ENCODE measurements at places on chromosomes 12 and 14.
A peak's percentile ranks its signal among the peaks of the same experiment; 100 is the strongest.

DNA sequence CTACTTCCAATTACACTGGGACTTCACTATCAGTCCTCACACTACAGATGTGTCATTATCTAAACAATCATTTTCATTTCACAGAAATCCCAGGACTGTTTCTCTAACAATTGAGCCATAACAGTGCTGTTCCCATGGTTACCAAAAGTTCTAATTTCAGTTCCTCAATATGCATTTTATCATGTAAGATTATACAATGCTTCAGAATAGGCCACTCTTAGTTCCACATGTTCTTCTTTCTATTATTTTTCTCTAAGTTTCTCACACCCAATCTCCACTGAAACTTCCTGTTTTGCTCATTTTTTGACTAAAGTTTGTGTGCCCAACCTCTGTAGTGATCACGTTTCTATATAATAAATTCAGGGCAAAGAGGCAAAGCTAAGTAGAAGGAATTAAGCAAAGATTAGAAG lies 185.8 kb downstream of the DUSP6 start:
- DNase-seq, result no peak

GRCh38 chr12:99147130-99147529 lies 500.4 kb upstream of the GARIN6 start:
- DNase-seq, result no peak

DNA sequence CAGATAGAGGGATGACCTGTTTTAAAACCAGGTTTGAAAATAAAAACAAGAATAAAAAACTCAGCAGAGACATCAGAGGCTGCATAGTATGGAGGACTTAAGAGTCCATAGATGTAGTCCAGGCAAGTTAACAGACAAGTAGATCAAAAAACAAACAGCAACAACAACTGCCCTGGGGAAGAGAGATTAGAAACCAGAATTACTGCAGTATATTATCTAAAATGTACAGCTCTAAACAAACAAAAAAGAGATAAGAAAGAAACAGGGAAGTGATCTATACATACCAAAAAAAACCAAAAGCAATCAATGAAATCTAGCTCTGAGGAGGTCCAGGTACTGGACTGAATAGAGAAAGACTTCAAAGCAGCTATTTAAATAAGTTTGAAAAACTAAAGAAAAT lies 48.8 kb downstream of the ACSM4 start:
- DNase-seq, result no peak

- no peak for DNase-seq
Observed at GRCh38 chr12:2248901-2249381, 196.2 kb downstream of the CACNA1C start.

DNA sequence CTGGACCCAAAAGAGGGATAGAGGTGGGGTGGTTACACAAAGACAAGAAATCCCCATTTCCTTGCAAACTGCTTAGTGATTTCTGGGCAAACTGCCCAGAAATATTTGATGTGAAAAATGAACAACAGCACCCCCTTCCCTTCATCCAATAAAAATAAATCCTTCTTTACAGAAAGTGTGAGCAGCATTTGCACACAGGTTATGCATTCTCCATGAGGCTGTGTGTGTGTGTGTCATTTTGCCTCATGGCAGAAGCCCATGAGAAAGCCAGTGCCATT lies 17.2 kb upstream of the NRXN3 start:
- DNase-seq, result no peak

GRCh38 chr14:64209444-64210131 lies 84.6 kb downstream of the ESR2 start:
- no peak for DNase-seq

DNA sequence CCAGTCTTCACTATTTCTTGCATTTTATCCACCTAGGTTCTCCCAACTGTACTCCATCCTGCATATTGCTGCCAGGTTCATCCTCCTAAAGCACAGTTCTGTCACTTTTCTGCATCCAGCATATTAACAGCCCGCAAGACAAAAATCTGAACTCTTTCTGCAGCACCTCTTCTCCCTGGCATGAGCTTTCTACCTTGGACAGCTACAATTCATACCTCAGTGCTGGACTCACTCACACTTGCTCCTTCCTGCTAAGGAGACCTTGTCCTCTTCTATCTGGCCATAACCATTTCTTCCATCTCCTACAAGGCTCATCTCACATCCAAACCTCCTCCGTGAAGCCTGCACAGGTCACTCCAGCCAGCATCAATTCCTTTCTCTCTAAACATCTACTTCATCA lies 170.1 kb upstream of the GRIP1 start:
- no peak for DNase-seq

DNA sequence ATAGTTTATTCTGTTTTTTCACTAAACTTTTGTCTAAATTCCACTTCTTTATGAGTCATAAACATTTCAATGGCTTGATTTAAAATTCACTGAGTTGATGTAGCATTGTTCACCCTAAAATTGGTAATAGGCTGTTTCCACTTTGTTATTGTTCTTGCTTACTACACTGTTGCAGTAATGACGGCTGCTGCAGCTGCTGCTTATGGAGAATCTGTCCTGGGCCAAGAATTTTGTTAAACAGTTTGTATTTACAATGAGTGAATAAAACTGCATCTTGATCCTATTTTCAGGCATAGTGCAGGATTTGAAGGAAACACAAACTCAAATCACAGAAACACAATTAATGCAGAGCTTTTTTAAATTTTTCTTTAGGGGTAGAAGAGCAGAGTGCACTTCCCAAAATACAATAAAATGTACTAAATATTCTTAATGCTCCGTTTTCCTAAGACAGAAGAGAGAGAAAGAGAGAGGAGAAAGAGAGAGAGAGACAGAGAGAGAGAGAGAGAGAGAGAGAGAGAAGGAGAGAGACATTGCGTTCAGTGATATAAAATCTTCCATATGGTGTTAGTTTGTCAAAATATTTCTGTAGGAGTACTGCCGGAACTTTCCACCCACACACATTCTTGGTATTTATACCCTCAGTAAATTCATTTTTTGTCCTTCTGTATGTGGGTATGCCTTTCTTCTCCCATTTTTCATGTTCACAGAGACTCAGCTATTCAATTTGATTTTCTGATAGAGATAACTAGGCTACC lies 266.4 kb downstream of the LRFN5 start:
- peak; percentile 27 for DNase-seq

DNA sequence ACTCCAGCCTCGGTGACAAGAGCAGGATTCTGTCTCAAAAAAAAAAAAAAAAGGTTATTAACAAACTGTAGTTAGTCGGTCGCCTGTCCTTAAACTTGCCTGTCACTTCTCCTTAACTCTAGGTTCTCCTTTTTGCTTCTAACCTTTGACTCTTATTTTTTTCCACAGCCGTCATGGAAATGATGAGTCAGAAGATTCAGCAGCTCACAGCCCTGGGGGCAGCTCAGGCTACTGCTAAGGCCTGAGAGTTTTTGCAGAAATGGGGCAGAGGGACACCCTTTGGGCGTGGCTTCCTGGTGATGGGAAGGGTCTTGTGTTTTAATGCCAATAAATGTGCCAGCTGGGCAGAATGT lies 418 bp upstream of the MYG1 start:
- no peak for DNase-seq

DNA sequence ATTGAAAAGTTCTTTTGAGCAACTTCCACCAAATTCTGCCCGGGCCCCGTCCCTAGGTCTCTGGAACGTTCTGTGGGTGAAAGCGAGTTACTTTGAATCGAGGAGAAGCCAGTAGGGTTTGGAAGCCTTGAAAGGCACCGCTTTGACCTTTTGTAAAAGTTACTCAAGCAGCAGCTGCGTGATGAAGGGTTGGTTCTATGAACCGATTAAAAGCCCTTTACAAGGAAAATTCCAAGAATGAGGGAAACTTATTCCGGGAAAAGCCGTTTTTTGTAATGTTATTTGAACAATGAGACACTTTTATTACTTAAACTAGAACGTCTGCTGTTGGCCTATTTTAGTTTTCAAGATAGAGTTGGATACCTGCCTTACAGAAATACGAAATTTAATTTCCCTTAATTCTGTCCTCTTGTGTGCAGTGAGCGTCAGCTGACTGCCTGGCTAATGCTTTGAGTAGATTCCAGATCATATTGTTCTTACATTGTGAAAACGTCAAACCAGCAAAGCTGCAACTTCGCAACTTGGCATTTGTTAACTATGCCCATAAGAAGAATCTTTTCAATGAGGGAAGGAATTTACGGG lies 906 bp downstream of the LARP4 start:
- DNase-seq, result peak; percentile 29

DNA sequence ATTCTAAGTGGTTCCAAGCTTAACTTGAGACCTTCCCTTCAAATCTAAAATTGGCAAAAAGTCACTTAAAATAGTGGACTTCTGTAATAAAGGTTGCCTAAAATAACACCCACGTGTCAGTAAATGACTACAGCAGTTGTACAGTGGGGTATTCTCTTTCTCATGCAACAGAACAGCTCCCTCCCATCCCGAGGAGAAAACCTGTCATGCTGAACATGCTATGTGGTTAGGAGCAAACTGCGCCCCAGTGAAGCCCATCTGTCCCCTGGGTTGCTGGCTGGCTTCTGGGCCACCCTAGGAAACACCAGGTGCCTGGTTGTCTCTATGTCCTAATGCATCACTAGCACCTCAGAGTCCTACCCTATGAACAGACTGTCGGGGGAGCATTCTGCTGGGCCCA lies 2.7 kb downstream of the BTBD6 start:
- no peak for DNase-seq

DNA sequence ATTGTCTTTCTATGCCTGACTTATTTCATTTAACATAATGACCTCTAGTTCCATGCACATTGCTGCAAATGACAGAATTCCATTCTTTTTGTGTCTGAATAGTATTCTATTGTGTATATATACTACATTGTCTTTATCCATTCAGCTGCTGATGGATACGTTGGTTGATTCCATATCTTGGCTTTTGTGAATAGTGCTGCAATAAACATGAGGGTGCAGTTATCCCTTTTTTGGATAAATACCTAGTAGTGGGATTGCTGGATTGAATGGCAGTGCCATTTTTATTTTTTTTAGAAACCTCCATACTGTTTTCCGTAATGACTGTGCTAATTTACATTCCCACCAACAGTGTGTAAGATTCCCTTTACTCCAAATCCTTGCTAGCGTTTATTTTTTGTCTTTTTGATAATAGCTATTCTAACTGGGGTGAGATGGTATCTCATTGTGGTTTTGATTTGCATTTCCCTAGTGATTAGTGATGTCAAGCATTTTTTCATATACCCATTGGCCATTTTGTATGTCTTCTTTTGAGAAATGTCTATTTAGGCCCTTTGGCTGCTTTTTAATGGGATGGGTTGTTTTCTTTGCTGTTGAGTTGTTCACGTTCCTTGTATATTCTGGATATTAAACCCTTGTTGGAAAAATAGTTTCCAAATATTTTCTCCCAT lies 2.3 kb downstream of the OAS2 start:
- no peak for DNase-seq

GRCh38 chr12:5643266-5643665 lies 211.4 kb downstream of the NTF3 start:
- no peak for DNase-seq

DNA sequence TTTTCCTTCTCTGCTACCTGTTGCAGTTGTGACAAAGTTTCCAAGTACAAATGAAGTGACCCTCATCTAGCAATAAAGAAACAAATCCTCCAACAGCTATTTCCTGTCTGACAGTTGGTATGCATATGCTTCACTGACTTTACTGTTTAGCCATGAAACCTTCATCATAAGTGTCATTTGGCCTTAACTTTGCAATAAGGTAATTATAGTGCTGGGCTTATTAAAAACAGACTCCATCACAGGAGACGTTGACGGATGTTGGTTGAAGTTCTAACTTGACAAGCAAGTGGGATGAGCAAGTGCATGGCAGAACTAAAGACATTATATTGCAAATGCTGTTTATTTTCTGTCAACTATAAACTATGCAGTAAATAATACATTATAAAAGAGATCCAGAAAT lies 425.2 kb downstream of the RPS29 start:
- no peak for DNase-seq

- peak; percentile 22 for DNase-seq
Observed at GRCh38 chr14:93729993-93730392, 58.3 kb downstream of the PRIMA1 start.

DNA sequence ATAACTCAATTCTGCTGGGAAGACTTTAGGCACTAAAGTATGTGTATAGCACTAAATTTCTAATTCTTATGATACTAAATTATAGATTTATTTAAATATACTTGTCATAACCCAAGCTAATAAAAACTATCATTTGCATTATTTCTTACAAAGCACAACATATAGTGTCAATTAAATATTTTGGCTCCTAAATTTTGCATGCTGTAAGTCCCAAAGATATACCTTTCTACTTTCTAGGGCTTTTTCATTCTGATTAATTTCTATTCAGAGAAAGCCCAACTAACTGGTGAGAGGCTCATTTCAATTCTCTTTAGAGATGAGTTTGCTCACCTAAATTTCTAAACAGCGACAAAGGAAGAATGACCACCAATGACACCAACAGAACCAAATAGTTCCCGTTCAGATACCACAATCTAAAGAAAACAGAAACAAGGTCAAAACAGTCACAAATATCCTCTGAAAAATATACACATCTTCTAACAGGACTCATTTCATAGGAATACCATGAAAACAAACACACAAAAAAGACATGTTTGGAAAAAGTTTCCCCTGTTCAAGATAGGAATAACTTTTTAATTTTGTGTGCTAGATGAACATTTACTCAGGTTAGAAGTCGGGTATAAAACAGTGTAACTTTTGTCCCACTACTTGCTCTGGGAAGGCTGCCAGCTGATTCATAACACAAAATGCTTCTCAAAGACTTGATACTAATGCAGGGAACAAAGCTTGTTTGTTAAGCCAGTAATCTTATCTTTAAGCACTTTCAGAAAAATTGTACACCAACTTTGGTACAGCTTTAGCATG lies 7.6 kb downstream of the SLC38A2 start:
- no peak for DNase-seq

GRCh38 chr12:20505056-20505455 lies 136.7 kb downstream of the PDE3A start:
- DNase-seq, result no peak

GRCh38 chr14:102277874-102278630 lies 26.9 kb downstream of the MOK start:
- DNase-seq, result no peak

DNA sequence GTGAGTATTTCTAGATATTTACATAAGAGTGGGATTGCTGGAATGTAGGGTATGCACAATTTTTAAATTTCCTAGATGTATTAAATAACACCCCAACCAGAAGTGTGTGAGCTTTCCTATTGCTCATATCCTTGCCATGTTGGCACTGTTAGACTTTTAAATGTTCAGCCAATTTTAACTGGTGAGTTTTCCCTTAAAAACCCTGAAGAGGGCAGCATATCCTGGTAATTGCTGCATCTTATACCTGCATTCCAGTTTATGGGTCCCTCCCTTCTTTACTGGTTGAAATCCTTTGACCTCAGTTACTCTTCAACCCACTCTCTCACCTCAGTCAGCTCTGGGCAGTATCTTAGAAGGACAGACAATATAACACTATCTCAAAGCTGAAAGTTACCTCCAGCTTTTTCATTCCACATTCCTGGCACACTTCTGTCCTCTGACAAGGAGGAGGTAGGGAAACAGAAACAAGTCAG lies 270.6 kb downstream of the PAWR start:
- DNase-seq, result no peak

GRCh38 chr12:109900752-109901580 lies 892 bp downstream of the TCHP start:
- no peak for DNase-seq

Data from hippocampal formation (tissue), 2 donors.